Karpas-422 (cell line): ENCODE measurements at places on chromosomes 7 and 10. TPM values are rescaled to one million over a fixed set of nuclear protein-coding genes. Genes with fewer than 3 reads are reported as not detected.

DNA sequence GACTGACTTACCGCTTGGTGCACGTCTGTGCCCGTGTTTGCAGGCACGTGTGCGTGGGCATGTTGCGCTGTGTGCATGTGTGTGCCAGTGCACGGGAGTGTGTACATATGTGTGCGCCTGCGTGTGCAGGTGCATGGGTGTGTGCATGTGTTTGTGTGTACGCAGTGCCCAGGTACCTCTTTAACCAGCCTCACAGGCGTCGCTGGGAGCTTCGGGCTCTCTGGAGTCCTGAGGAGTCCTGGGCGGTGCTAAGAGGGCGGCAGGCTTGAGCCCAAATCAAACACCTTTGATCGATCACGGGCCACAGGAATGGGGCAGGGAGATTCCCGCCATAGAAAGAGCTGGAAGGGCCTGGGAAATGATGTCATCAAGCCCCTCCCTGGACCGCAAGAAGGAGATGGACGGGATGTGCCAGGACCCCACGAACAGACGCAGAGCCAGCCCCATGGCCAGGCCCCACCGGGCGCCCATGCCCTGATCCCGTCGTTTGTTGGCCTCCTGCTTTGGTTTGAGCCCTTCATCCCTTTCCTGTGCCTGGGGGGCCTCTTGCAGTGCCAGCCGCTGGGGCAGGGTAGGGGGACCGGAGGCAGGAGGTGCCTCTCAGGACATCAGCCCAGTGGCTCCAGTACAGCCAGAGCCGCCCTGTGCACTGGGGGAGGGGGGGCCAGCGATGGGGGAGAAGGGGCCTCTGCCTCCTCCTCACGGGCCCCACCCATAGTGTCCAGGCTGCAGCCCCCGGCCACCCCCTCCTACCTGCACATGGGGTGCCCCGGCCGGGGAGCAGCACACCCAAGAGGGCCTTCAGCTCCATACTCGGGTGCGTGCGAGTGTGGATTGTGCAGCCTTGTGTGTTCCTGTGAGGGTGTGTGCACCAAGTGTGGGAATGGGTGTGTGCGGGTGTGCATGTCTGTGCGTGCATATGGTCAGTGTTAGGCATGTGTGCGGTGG, 5.8 kb downstream of the KNDC1 start:
- H3K36me3 ChIP-seq = no peaks in the 10 kb centered on the region
- no peaks in the 10 kb centered on the region for H3K4me1 ChIP-seq
- no peak for DNase-seq
- no peak overlapping the region for H3K27ac ChIP-seq

- H3K27ac ChIP-seq = no peak overlapping the region
- H3K27me3 ChIP-seq = no peaks in the 10 kb centered on the region
- no peak for DNase-seq
- H3K4me3 ChIP-seq = no peak overlapping the region
Measured at GRCh38 chr7:147635288-147635687, 955.3 kb upstream of the C7orf33 start.

- H3K27me3 ChIP-seq = no peaks in the 10 kb centered on the region
- DNase-seq = no peak
- no peak overlapping the region for H3K27ac ChIP-seq
- no peak overlapping the region for H3K4me3 ChIP-seq
Measured at GRCh38 chr7:20403331-20403730, 72.6 kb downstream of the ITGB8 start.

CCL24 gene
- total RNA-seq = not detected in 2 replicates
